C1 segment of cervical spinal cord (tissue), 14 donors: ENCODE measurements at places on chromosomes 1 and 21.

- DNase-seq, result no peak
Observed at GRCh38 chr1:34213956-34214355, 37.2 kb downstream of the C1orf94 start.

GRCh38 chr1:145990249-145990855 is 6.0 kb downstream of the TXNIP start:
- DNase-seq, result no peak

DNA sequence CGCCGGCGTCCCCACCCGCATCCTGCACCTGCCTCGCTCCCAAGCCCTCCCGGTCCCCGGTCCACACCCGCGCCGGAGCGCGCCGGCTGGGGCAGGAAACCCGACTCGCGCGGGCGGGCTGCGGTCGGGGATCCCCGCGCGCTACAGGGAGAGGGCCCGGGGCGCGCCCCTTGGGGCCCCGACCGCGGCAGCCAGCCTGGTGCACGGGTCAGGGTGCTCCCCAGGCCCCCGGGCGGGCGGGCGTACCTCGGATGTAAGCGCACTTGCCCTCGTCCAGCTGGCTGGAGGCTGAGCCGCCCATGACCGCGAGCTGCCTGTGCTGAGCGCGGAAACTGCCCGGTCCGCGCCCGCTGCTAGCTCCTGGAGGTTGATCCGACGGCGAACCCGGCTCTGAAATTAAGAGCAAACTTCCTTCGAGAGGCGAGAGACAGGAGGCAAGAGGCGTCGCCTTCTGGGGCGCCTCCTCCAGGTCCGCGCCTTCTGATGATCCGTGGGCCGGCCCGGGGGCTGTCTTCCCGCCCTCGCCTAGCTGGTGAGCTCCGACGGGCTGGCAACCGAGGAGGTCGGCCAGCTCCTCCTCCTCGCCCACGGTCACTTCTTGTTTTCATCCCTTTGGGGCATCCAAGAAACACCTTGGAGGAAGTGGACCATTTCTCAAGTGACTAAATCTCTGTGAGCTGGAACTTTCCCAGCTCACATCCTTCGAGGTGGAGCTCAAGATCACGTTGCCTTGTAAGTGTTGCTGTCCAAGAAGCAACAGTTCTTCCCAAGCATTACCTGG is at the start of gene NIBAN1:
TSS of gene NIBAN1 (minus strand) at position 453 of the 781 bp plus-strand sequence. CDS start at position 301, 152 bp downstream.
- DNase-seq, result peak; percentile 10

- DNase-seq, result no peak
Observed at GRCh38 chr1:211876851-211877590, 46.5 kb upstream of the LPGAT1 start.
